ENCODE measurements at places on chromosomes 7 and 10.
A peak's percentile ranks its signal among the peaks of the same experiment; 100 is the strongest.

DNA sequence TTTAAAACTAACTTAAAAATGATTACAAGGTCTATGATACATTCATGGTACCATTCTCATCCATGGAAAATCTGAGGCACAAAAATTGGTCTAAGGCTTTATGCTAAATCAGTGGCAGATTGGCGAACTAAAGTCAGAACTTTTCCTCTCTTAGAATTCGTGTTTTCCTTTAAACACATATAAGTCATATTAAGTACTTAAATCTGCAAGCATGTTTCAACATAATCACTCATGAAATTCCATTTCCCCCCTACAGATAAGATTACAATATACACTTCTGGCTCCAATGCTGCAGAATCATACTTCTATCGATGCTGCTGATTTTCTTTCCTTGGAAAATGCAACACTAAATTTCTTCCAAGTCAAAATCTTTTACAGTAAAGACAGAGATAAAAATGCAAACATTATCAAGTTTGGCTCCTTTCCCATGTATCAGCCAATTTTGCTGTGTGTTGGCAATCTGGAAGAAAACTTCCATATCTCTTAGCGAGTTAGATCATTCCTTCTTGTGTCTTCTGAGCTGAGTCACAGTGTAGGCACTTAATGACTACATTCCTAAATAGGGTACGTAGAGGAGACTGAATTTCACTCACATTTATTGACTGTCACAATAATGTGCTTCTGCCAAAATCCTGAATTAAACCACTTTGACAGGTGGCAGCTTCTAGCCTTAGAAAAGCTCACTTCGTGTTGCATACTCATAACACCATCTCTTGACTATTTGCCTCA, 76.4 kb upstream of the LRRC17 start:
- no peak for DNase-seq

GRCh38 chr10:82318534-82318933, 443.5 kb downstream of the NRG3 start:
- DNase-seq = no peak

- no peak for DNase-seq
Measured at GRCh38 chr7:92916770-92917224, 80.4 kb upstream of the CDK6 start.

GRCh38 chr10:36091007-36091406, 448.9 kb upstream of the FZD8 start:
- no peak for DNase-seq

- DNase-seq = no peak
Measured at GRCh38 chr7:13276977-13277376, 589.5 kb downstream of the ARL4A start.

GRCh38 chr7:39321909-39322498, 244.2 kb upstream of the YAE1 start:
- no peak for DNase-seq

GRCh38 chr7:98286701-98287485, 5.4 kb downstream of the BRI3 start:
- no peak for DNase-seq

DNA sequence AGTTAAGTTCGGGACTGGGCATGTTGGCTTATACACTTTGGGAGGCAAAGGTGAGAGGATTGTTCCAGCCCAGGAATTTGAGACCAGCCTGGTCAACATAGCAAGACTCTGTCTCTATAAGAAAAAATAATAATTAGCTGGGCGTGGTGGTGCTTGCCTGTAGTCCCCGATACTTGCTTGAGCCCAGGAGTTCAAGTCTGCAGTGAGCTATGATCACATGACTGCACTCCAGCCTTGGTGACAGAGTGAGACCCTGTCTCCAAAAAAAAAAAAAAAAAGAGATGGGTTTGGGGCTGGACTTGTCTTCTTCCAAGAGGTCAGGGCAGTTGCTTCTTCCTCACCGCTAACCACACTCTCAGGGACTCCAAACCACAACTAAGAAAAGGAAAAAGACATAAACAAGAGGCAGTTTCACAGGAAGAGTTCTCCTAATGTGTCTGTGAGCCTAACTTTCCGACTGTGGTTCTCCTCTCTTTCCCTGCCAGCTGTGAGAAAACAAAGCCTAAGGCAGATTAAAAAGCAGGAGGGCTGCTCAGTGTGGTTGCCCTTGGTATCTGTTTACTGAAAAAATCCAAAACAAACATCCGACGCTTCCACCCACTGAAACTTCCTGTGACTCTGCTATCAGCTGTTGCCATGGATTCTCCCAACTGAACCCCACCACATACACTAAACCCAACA, 2.4 kb upstream of the SERPINE1 start:
- DNase-seq = no peak

GRCh38 chr10:117350909-117351308, 24.3 kb downstream of the PDZD8 start:
- no peak for DNase-seq

DNA sequence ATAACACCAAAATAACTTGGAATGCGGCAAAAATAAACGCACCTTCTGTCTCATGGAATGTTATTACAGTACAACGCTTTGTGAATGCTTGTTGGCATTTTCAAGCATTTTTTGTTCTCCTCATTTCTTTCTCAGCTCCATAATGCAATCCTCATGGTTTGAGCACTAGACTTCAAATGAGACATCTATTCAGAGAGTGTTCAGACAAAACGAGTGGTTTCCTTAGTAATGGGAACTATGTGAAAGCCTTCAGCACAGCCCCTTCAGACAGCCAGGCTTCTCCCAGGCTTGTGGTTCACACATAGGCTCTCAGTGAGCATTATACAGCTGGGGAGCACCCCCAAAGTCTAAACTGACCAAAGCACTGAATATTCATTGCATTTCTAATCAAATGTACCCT, 8.6 kb upstream of the LRRN3 start:
- no peak for DNase-seq

DNA sequence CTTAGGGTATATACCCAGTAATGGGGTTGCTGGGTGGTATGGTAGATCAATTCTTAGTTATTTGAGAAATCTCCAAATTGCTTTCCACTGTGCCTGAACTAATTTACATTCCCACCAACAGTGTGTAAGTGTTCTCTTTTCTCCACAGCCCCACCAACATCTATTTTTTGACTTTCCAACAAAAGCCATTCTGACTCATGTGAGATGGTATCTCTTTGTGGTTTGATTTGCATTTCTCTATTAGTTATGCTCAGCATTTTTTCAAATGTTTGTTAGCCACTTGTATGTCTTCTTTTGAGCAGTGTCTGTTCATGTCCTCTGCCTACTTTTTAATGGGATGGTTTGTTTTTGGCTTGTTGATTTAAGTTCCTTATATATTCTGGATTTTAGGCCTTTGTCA, 66.4 kb downstream of the MGAM2 start:
- no peak for DNase-seq

DNA sequence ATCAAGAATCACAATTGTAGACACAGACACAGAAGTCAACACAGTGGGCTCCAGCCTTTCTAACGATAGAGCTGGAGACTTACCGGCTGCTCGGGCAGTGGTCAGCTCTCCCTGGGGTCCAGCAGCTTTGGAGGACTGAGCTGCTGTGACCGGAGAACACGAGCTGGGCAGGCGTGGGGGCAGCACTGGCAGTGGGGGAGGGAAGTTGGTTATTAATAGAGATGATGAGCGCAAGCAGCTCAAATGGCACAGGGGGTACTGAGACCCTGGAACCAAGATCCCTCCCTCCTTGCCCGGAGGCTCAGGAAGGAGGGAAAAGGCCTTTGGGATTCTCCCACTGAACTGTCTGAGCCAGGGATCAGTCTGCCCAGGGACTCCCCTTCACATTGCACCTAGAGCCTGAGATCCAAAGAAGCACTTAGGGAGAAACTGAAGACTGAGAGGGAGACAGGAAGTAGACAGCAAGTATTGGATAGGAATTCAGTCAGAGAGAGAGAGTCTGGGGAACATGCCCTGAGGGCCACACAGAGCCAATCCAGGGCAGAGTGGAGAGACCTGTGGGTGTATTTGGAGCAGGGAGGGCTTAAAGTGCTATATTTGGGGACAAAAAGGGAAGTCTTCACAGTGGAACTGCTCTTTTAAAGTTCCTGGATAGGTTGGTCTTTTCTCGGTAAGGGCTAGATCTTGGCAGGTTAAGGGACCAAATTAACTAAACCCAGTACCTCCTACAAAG, at the start of gene MYOZ1:
MYOZ1 (minus strand) TSS at position 147 of the 733 bp plus-strand sequence. CDS start 1,457 bp downstream, outside the sequence.
- no peak for DNase-seq

- no peak for DNase-seq
Measured at GRCh38 chr7:152911226-152911560, 151.6 kb downstream of the ACTR3B start.

DNA sequence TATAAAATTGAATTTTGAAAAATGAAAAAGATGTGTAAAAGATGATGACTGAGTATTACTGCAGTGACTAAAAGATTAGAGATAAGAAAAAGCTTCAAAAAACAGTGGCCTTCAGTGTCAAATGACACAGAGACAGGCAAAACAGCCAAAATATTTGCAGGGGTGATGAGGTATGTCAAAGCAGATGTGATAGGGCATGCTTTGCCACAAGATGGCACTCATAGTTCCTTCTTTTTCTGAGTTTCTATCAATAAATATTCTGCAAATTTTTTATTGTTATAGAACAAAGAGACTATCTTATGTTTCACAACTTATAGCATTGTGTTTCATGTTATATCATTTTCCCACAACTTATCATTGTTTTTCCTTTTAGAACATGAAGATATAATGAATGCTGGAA, 344.1 kb upstream of the HPS1 start:
- DNase-seq = no peak

DNA sequence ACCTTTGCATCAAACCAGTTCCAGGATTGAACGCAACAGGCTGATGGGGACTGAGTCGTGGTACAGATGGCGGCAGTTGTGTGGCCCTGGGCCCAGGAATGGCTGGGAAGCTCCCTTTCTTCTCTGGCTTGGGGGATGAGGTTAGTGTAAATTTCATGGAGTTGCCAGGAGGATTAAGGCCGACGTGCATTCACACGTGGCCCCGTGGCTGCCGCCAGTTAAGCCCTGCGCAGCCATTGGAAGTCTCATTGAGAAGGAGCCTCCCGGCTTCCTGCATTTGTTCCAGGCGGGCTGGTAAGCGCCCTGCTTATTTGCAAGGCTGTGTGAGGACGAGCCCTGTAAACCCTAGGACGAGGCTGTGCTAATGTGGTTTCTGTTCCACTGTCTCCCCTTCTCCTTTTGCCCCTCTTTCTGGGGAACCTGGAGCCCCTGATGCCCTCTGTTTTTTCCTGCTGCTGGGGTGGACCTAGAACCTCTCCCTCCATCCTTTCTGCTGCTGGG, 174.7 kb upstream of the TNRC18 start:
- peak; percentile 54 for DNase-seq

DNA sequence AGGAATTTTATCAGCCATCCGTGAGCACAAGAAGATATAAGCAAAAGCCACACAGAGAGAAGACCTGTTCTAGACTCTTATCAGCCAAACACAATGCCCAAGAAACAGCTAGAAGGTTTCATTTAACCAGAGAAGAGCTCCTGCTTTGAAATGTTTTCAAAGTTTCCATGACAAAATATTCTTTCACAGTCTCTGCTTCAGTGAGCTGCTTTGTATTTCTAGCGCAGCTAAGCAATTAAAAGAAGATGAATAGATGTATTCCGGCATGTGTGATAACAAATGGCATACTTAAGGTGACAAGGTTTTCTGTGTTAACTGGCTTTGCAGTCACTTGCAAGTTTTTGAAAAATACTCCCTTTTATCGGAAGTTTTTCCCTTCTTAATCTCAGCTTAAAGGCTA, 78.9 kb upstream of the NXPH1 start:
- DNase-seq = no peak

DNA sequence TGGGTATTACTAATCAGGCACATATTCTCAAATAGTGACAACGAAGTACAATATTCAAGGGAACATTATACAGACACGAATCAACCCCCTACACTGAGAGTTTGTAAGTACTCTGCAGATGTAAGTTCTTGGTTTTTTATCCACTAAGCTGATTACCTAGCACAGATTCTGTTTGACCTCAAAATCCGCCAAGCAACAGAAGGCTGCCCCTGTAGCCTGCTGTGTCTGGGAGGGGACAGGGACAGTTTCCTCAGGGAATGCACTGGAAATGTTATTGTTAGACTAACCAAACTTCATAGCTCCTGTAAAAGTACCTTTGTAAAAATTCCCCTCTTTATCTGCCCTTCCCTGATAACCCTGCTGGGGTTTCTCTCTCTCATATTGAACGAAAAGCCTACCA, 45.2 kb upstream of the ZRANB1 start:
- DNase-seq = no peak

GRCh38 chr10:80206277-80206655, 929 bp upstream of the ANXA11 start:
- no peak for DNase-seq

DNA sequence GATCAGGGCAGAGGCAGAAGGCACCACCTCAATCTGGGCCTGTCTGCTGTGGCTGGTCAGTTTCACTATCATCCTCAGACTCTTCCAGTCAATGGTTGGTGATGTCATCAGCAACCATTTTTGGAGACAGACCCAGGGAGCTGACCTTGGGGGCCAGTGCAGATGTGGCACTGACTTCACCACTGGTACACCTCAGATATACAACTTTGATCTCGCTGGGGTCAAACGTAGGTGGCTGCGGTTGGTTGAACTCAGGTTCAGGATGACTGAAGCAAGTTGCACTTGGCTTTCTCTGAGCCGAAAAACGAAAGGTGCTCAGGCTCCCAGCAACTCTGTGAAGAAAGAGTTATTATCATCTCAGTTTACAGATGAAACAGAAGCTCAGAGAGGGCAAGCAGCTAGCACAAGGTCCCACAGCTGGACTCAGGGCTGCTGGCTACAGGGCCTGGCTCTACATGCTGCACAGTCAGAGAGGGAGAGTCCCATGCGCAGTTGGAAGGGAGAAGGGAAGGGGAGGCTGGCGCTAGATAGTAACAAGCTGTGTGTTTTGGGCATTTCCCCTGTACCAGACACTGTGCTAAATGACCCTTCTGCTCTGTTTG, 27.2 kb downstream of the ANKRD16 start:
- DNase-seq = no peak

DNA sequence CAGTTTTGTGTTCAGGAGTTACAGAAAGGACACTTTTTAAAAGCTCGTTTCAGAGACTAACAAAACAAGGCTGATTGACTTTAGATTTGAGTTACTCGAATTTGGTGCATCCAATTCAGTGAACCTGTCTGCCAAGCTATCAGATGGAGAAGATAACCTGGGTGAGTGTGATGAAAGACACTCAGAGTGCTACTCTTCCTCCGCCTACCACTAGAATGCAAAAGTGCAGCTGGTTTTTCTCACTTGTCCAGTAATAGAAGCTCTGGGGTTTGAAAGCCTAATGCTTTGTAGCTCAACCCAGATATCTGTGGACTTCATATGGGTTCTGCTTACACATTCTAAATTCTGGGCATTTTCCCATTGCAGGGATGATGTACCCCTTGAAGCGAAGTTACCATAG, 82.8 kb upstream of the NPY start:
- DNase-seq = no peak

GRCh38 chr7:7924303-7924702, 44.3 kb upstream of the GLCCI1 start:
- no peak for DNase-seq
